ENCODE measurements at places on chromosomes 3 and 15.

- DNase-seq: no peak
These were observed 20.2 kb downstream of the TGFBR2 start for GRCh38 chr3:30626443-30627180.

GRCh38 chr15:92610101-92610520 lies 45.5 kb downstream of the FAM174B start:
- no peak for DNase-seq

DNA sequence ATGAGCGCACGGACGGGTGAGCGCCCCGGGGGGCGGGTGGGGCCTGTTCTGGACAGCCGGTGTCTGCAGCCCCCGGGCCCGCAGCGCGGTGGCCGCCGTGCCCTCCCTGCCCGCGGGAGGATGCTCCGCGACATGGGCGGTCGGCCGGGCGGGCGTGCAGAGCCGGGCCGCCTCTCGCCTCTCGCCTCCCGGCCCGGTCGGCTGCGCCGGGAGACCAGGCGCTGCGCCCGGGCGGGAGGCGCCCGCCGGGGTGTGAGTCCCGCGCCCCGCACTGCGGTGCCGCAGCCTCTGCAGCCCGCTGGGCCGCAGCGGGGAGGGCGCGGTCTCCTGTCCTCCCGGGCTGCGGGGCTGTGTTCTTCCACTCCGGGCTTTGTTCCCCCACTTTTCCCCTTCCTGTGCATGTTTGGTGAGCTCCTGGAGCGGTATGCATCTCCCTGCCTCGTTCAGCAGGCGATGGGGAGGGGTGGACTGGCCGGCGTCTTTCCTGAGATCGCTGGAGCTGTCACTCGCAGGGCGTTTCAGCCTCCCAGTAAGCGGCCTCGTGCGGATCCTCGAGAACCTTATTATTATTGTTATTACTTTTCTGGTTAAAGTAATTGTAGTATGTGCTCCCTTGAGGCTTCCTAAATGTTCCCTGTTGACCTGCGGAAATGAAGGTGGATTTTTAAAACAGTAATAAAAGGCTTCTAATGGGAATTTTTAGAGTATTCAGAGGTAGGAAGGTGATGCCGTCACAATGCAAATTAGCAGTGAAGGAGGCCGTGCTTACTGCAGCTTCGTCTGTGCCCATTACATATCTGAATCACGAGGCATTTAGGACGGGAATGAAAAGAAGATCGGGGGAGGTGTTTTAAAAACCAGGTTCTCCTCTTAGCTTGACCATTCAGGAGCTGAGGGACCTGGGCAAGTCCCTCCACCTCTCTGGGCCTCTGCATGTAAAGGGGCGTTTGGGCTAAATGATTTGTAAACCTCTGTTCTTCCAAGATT lies 593 bp downstream of the TMOD2 start:
- no peak for DNase-seq

GRCh38 chr3:13704174-13704573 lies 155.2 kb downstream of the FBLN2 start:
- no peak for DNase-seq

DNA sequence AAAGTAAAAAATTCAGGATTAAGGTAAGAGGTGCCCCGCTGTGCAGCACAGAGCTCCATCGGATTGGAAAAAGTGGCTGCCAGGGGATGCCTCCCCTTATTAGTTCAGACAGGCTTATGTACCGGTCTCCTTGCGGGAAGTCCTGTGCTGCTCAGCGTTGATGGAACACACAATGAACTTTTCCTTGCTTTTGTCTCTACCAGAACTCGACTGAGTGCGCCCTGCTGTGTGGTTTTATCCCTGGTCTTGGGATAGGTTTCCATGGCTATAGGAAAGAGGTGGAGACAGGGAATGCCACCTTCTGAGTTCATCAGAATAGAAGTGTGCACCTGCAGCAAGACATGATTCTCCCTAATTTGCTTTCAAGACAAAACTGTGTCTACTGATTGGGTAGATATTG lies 745.9 kb upstream of the CFAP20DC start:
- no peak for DNase-seq

DNA sequence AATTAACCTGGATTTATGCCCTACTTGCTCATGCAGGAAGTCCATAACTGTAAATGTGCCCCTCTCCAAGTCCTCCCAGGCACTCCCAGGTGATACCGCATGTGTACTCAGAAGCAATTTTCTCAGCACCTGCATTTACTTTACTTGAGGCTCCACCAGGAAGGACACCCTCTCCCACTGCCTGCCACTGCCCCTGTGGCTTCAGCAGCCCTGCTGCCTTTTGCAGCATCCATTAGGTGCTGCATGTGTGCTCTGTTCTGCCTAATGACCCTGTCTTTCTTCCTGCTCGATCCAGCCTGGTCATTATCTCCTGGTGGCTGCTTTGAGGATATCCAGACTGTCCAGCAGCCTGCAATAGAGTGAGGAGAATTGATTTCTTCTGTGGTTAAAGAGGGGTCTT lies 107.6 kb upstream of the SEMA6D start:
- DNase-seq: no peak

DNA sequence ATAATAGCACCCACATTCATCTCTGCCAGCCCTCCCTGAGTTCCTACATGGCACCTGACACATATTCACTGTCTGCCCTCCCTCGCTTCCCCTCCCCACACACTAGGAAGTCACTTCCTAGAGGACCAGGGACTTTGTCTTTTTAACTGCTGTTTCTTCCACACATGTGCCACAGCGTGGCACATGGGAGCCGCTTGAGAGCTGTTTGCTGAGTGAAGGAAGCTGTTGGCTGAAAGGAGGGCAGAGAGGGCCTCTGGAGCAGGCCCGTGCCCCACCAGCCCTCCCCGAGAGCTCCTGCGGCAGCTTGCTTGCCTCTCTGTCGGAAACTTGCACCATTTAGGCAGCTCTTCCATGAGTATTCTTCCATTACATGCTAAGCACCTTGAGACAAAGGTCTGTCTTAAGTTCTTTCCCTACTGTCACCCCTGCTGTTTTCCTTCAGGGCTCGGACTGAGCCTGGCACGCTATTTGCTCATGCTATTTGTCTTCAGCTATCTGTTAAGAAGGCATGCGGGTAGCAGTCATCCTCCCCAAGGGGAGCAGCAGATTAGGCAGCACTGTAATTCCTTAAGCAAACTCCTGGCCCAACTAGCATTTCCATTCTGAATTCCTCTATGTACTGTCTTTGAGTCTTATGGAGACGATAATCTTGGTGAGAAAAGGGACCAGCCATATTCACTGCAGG lies 72.2 kb downstream of the CACNA1D start:
- DNase-seq: no peak

DNA sequence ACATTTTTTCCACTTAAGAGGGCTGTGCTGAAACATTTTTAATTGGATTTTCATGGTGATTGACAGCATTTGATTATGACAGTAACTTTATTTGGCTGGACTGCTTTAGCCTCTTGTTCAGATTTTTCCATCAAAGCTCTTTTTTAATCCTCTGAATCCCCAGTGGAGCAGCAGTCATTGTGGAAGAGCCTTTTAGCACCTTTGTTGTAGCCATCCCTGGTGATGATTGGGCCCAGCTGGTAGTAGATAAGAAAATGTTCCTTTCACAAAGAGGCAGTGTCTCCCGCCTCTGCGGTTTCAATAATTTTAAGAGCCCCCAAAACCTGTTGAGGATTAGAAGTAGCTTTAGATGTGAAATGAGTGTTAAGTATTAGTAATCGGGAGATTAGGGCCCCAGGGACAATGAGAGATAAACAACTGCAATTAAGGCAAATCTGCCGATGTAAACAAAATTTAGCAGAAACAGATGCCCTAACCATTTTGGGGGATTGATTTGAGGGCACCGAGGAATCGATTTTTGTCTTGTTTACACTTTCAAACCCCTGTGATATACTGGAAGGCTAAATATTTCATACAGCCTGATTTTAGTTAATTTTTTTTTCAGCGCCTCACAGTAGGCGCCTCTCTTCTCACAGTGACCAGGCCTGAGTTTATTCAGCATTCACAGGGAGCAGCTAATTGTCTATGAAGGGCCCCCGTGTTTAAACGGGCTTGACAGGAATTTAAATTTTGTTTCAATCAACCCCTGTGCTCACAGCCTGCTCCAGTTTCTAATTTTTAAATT lies 43.2 kb upstream of the SKOR1 start:
- DNase-seq: no peak

GRCh38 chr3:194816748-194817591 lies 131.3 kb downstream of the FAM43A start:
- DNase-seq: no peak

GRCh38 chr3:101725890-101726275 lies 1.5 kb downstream of the CEP97 start:
- no peak for DNase-seq

- DNase-seq: no peak
These were observed 41.1 kb downstream of the CCK start for GRCh38 chr3:42224658-42225421.

- no peak for DNase-seq
These were observed 432.1 kb upstream of the MDFIC2 start for GRCh38 chr3:70744536-70744935.

- DNase-seq: no peak
These were observed 525.1 kb upstream of the GOLIM4 start for GRCh38 chr3:168620854-168621253.

DNA sequence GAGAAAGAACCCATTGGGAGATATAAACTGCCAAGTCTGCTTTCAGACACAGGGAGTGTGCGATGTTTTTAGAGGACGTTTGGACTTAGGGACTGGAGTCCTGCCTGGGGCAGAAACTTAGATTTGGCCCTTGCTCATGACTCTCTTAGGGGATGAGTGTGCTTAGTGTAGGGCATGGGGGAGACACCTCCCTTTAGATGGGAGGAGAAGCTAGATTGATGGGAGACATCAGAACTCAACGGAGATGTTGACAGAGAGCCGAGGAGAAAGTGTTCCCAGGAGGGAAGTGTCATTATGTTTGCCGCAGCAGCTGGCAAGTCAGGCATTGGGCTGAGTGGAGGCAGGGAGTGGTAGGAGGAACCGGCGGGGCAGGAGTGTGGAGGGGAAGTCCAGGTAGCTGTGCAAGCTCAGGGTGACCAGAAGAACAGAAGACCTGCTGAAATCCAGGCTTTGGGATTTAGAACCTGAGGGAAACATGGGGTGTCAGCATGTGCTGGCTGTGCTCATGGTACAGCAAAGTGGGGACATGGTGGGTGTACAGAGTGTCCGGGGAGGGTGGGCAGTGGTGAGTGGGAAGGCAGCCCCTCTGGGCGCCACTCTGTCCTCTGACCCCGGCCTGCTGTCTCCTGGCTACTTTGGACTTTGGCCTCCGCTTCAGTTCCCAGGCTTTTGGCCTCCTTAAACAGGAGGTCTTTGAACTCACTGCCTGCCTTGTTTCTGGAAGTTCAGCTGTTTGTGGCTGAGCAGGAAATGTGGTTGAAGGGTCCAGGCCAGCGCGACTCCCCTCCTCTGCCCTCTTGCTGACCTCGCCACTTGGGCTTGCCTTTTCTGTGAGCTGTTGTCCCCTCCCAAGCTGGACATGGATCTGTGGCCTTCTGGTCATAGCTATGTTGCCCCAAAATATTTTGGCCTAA lies 324.0 kb upstream of the LRRFIP2 start:
- DNase-seq: no peak

- DNase-seq: no peak
These were observed 25.3 kb upstream of the GABRA5 start for GRCh38 chr15:26841514-26841913.

GRCh38 chr15:69154684-69155083 lies 5.8 kb upstream of the GLCE start:
- no peak for DNase-seq

- DNase-seq: no peak
These were observed 952.2 kb downstream of the TUSC7 start for GRCh38 chr3:117661818-117662095.

- no peak for DNase-seq
These were observed 343.2 kb upstream of the UMPS start for GRCh38 chr3:124386996-124387595.

DNA sequence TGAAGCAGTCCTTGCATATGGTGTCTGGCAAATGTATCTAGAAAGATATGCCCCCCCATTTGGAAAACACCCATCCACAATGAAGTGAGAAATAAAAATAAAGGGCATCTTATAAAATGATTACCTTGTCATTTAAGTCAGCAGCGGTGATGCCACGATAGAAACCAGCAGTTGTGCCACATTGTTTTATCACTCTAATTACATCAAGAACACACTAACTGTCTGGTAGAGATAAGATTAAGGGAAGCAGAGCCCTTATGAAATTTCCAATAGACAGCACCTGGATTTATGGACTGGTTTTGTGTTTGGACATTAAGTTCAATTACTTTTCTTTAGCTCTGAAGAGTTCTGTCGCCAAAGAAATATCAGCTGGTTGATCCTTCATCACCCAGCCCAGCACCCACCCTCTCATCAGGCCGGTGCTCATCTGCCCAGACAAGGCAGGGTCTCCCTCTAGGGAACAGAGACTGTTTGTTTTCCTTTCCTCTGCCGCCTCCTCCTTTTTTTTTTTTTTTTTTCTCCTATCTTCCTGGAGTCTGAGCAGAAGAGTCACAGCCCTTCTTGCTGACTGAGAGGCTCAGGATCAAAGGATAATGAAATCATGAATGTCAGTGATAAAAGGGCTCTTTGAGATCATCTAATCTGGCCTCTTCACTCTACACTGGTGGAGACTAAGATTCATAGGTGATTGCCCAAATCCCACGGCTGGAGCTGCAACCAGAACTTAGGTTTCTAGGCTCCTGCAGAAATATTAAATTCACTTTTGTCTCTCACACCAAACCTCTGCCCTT lies 464.1 kb downstream of the NTRK3 start:
- DNase-seq: no peak

GRCh38 chr3:396293-396692 lies 199.7 kb downstream of the CHL1 start:
- DNase-seq: no peak

GRCh38 chr15:47688573-47689086 lies 28.7 kb upstream of the SEMA6D start:
- no peak for DNase-seq

GRCh38 chr3:127121885-127122284 lies 71.0 kb upstream of the PRR23E start:
- no peak for DNase-seq

DNA sequence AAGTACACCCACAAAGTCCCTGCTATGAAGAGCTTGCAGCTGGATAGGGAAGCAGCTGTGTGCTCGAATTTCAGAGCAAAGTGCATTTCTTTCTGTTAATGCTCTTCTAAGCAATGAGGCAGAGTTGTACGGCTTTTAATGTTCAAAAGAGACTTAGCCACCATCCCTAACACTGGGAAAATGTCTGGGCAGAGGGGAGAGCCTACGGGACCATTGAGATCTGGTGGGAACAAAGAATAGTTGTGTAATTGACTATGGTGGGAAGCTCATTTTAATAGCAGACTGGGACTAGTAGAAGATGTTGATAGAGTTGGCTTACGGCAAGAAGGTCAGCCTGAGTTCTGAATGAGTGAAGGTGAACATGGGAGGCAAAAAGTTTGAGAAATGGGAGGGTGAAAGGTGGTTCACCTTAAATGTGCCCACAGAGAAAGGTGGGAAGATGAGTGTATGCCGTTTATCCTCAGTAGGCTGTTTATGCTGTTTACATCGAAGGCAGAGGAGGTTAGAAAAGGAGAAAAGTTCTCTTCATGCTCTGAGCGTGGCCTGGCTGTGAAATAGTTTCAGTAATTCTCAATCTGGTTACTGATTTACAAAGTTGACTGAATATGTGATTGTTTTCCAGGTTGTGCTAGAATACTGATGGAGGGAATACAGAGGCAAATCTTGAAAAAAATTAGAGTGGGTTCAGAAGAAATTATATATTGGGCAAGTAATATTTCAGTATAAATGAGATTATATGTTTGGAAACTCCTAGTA lies 22.9 kb upstream of the UTS2B start:
- no peak for DNase-seq
